ENCODE measurements at places on chromosomes 3 and 15.

GRCh38 chr3:159835126-159835525 is 153.5 kb upstream of the IL12A start:
- no peak for DNase-seq

- no peak for DNase-seq
Observed at GRCh38 chr3:155326244-155326643, 32.8 kb upstream of the STRIT1 start.

- no peak for DNase-seq
Observed at GRCh38 chr15:63677778-63678177, 80.6 kb downstream of the FBXL22 start.

DNA sequence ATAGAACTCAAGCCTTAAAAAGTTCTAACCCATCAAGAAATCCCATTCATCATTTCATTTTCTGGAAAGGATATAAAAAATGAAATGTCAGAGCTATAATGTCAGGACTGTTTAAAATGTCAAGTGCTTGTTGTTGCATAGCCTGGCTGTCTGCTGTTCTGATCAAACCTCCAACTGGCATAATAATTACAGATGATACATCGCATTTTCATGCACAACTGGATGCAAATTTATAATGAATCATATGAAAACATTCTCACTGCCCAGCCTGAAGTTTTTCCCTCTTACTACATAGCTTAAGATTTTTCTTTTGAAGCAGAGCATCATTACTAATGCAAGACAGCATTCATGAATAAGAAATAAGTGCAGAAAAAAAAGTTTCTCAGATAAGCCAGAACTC is 46.5 kb downstream of the GUCA1C start:
- no peak for DNase-seq

DNA sequence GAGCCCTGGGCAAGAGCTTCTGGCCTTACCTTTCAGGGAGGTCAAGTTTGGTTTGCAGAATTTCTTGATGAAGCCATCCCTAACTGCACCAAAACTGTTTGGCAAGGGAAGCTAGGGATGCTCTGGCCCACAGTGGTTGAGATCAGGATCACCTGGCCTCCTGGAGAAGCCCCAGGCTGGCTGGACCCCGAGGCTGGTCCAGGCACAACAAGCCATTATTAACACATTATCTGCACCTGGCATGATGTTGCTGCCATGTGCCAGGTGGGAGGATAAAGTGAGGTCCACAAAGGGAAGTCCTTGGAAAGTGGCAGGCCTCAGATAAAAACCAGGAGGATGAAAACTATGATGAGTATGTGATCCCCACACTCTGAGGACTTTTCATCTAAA is 35.9 kb upstream of the DUSP7 start:
- no peak for DNase-seq

- DNase-seq: no peak
Observed at GRCh38 chr3:54746722-54747121, 181.1 kb downstream of the LRTM1 start.

DNA sequence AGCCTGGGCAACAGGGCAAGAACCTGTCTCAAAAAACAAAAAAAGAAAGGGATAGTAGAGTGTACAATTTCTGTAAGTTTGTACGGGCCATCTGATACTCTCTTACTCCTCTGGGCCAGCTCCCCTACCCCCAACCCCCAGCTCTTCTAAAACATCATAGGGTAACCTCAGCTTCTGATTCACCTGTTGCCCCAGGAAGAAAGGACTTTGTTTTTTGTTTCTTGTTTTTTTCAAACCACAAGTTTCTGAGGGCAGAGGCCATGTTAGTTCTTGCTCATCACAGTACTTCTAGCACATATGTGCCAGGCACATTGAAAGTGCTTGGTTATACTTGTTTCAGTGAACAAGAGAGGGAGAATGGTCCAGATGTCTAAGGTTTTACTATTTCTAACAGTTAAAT is 20.2 kb downstream of the ATOSA start:
- DNase-seq: no peak

- DNase-seq: no peak
Observed at GRCh38 chr15:73601451-73602445, 31.4 kb downstream of the NPTN start.

DNA sequence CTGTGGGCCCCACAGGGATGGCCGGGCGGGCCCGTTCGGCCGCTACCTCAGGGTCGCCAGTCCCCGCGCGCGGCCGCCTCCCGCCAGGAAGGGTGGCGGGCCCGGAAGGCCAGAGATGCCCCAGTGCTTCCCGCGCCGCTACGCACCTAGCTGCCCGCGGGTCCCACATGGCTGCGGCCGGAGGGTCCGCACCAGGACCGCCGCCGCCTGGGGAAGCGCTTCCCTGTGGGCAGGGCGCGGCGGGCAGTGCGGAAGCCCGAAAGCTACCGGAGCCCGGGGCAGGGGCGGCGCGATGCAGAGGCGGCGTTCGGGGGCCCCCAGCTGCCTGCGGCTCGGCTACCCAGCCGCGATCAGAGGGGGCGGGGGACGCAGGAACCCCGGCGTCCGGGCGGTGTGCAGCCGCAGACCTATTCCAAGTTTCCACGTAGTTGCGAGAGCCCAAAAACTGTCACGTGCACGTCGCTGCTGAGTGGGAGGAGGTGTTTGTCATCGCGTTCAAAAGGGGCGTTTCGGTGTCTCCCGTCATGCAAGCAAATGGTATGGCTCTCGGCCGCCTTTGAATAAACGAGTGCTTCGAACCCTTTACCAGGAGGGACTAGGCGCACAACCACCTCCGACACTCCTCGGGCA is at the start of gene TRANK1:
TRANK1 (minus strand) TSS at position 414 of the 630 bp plus-strand sequence; CDS start at position 169, 245 bp downstream.
- DNase-seq: peak; percentile 49

- DNase-seq: no peak
Observed at GRCh38 chr3:120931593-120931992, 23.6 kb downstream of the STXBP5L start.

- no peak for DNase-seq
Observed at GRCh38 chr3:22621205-22621809, 581.8 kb upstream of the UBE2E2 start.

- DNase-seq: no peak
Observed at GRCh38 chr3:177905173-177906125, 630.8 kb upstream of the KCNMB2 start.

DNA sequence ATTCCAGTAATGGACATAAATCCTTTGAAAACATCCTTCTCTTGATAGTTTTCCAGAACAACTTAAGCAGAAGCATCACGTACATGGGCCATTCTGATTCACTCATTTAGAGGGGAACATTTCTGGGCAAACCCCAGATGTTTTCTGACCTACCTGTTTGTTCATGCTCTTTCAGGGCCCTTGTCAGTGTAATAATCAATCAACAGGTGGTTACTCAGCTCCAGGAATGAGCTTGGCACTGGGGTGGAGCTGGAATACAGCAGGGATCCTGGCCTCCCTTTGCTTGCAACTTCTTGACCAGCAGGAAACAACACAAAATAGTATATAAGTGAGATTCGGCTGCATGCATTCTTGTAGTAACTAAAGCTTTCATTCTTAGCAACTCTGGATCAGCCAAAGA is 9.2 kb upstream of the UBE2E1 start:
- DNase-seq: no peak

DNA sequence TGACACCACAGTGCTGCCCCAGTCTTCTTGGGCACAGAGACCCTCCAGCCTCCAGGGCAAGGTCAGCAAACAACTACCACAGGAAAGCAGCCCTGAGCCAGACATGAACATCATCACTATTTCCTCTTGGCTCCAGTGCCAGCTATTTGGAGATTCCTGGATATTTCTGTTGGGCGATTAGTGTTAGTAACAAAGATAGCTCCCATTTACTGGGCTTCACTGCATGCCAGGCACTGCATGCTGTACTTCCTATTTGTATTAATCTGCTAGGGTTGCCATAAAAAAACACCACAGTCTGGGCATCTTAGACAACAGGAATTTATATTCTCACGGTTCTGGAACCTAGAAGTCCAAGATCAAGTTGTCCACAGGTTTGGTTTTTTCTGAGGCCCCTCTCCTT is 255.1 kb upstream of the STT3B start:
- DNase-seq: no peak

GRCh38 chr15:49361370-49361769 is 61.7 kb upstream of the FGF7 start:
- no peak for DNase-seq

DNA sequence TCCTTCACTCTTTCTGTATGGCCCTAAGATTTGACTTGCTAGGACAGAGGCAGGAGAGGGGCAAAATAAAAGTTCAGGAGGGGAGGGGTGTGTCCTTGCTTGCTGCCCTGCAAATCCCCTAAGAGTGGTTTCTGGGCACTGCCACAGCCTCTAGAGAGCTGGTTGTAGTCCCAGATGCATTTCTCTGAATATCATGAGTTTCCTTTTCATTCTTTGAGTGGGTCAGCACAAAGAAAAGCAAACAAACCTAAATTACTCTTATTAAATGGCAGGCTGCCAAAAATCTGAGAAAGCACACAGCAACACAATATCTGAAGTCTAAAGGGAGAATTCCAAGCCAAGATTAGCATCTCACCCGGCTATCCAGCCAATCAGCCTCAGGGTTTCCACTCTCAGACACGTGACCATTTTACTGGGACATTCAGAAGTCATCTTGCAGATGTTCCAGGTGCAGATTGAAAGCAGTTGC is 919.3 kb downstream of the TUSC7 start:
- no peak for DNase-seq

DNA sequence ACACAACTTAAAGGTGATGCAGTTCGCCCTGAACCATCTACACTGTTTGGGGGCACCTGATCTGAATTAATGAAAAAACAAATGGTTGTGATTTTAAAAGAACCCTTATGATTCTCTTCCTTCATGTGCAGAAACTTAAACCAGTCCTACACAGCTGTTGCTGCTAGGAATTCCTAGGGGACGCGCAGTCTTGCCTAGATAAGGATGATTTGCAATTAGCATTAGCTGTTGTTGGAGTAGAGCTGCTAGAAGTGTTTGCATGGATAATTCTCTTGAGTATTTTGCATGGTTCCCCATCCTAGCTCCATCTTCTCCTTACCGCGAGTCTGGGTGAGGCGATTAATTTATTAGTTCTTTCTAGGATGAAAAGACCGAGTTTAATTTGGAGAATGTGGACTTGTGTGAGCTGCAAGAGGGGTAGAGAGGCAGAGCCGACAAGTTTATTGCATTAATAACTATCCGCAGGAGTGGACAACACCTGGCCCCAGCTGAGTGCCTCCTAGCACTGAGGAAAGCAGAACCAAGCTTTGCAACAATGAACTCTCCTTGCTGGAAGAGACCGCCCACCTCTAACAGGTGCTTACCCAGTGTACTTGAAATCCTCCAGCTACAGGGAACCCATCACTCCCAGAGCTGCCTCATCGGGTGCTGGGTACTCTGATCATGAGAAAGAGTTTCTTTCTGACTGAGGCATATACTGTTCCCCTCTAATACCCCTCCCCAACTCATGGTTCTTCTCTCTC is 75.0 kb upstream of the WNT7A start:
- no peak for DNase-seq

DNA sequence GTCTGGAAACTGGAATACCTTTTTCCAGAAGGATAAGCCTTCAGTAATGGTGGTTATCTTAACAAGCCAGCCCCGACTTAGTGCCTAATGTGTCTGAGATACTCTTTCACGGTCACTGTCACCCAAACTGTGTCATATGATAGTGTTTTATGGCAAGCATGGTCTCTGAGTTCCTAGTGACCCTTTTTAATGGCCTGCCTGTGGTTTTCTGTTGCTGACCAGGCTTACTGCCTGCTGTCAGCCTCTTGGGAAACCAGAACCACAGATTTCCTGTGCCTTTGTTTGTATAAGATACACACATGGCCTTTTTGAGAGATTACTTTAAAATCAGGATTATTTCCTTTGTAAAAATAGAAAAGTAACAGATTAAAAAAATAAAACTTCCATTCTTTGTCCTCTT is 22.4 kb downstream of the HPS3 start:
- no peak for DNase-seq

GRCh38 chr15:41115652-41116115 is 396 bp downstream of the INO80 start:
- DNase-seq: peak; percentile 19

DNA sequence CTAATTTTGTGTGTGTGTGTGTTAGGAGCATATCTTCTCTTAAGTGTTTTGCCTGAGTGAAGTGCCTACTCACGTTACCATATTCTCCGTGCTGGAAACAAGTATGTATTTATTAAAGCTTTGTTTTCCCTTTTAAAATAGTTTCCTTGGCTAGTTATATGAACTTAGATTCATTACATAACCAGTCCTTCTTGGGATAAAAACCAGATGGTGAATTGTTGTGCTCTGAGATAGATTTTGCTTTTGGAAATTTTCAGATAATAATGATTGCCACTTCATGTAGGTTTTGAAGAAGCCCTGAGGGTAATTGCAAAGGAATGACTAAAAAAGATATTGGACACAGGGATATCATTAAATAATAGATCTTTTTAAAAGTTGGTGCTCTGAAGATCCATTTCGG is 390.2 kb upstream of the SGO1 start:
- DNase-seq: no peak

DNA sequence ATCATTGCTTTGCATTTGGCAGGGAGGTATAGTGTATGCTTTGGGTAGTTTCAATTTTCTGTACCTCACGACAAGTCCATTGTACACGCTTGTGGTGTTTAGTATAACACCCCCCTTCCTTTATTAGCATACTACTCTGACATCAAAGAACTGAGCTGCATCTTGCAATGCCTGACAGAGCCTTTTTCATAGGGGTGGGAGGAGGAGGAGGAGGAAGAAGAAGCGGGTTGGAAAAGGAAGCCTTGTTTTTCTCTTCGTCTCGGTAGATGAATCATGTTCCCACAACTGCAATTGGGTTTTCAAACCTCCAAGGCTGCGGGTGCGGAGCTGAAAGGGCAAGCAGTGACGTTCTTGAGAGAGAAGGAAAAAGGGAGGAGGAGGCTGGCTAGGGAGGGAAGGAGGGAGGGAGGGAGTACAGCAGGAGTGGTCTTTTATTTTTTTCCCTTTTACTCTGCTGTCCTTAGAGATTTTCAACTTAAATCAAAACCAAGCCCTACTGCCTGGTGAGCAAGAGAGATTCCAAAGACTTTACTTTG is 175.7 kb downstream of the KLHL25 start:
- no peak for DNase-seq

DNA sequence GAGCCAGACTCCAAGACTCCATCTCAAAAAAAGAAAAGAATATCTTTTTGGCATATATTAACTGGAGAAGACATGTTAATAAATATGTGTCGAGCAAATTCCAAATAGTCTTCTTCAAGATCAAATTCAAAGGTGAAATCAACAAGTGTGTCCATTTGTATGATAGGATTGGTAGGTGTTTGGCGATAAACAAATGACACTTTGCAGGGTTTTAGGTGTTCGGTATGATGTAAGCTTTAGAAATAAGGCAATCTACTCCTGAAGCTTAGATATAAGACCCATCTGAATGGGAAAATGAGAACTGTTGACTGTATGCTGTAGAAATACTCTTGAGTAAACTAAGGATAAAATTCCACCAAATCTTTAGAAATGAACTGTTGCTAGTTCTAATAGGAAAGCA is 75.8 kb upstream of the FNDC3B start:
- DNase-seq: no peak

- DNase-seq: no peak
Observed at GRCh38 chr15:33091983-33092693, 102.4 kb downstream of the FMN1 start.
